ENCODE measurements at places on chromosomes 1 and 21.

DNA sequence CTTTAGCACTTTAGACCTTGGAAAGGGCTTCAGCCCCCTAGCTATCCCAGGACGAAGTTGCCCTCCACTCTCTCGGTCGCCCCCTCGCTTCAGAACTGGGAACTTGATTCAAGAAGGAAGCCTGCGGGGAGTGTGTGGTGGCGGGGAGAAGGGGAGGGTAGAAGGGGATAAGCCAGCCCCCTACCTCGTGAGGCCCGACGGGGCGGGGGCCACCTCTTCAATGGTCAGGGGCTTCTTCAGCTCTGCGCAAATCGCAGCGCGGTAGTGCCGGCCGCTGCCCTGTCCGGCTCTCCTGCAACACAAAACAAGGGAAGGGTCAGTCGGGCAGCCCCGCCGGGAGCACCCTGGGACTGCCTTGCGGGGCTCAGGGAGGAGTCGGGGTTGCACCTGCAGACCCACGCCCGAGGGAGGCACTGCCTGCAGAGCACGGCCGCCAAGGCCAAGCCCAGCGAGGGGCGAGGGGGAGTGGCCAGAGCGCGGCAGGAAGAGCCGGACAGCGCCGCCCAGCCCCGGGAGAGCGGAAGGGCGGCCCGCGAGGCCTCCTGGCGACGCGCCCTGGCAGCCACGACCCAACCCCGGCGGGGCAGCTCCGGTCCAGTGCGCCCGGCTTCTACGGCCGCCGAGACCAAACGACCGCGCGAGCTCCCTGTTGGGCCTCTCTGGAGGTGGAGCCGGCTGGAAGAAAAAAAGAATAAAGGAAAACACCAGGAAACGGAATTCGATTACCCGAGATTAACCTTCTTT, 56.2 kb upstream of the RASAL2 start:
- peak; percentile 62 for DNase-seq

DNA sequence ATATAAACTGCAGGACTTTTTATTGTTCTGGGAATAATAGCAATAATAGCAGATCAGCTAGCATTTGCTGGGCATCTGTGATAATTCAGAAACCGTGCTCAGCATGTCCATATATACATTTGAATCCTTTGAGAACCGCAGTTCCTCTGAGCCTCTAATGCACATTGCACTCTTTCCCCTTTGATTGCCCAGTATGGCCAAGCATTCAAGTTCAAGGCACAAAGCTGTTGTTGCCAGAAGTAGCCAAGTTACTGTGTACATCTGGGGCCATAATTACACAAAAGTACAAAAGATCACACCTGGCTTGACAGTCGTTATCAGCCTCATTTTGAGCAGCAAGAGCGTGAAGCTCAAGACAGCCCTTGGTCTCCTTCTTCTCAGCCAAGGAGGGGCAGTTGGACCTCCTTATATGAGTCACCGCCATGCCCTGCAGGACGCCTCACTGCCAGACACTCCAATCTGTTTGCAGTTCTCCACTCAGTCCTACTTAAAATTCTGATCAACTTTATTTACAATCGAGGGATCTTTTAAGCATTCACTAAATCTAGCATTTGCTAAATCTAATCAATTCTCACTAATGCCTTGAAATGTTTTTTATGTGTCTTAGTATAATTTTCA, 216.0 kb downstream of the SLC35F3 start:
- no peak for DNase-seq

DNA sequence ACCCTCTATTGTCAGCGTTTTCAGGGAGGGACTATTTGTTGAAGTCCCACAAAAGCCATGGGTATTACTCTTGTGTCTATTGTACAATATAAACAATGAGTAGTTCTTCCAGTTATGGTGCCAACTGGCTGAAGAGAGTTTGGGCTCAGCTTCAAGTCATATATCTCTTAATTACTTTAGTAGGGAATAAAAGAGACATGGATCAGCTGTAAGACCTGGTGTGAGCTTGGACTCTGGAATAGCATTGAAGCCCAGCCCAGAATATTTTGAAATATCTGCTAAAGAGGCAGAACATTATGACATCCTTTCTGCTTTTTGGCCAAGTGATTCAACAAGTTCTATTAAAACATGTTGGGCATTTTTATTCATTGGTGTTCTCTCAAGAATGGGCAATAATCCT, 224.9 kb downstream of the BACH1 start:
- no peak for DNase-seq

DNA sequence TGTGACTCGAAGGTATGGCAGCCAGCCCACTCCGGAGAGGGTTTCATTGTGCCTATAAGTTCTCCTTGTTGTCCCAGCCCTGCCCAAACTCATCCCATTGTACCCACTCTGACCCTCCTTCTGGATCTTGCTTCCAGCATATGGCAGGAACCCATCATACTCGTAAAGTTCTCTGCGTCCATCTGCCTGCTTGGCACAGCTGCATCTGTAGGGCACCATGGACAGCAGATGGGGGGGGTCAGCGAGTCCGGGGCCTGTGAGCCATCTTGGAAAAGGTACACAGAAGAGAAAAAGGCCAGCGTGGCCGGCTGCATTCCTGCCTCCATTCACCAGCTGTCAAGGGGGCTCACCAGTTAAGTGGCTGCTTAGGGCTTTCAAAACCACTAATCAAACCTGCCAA, 94.9 kb upstream of the IGSF21 start:
- DNase-seq = no peak

DNA sequence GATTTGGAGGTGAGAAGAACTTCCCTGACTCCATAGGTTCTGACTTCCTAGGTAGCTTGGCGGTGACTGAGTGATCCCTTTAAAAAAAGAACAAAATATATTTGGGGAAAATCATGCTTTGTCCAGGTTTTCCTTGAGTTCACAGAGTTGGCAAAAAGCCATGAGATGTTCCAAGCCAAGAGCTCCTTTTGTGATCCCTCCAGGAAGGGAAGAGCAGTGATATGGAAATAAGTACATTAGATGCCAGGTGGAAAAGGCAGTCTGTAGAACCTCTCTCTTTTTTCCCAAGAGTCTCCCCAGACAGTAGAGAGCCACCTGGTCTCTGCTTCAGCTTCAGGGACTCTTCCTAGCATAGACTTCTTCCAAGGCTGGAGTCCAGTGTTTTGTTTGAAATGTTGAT, 10.2 kb downstream of the TLCD4 start:
- DNase-seq = no peak

DNA sequence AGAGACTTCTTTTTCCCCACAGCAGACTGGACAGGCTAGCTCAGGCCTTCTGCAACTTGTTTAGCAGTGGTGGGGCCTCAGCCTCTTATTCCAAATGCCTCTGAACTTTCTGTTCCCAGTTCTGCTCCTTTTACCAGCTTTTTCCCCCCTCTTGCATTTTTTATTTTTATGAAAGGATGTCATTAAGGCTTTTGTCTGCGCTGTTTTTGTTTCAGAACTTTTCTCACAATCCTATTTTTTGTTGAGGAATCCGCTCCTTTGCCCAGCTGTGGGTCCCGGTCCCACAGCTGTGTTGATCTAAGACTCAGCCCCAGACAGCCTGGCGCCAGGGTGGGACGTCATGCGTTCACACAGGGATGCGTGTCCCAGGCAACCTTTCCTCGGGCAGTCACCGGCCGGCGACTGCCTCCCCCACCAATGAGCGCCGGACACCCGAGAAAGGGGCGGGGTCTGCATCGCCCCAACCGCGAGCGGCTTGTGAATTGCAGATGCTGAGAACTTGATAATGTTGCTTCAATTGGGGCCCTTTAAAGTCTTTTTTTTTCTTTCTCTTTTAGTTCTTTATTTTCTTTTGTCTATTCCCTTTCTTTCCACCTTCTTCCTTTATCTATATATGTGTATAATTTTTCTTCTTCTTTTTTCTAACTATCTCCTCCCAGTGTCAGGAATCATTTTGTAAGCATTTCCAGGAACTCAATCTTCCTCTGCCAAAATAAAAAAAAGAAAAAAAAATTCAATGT, 3.0 kb upstream of the ID3 start:
- DNase-seq = peak; percentile 46

DNA sequence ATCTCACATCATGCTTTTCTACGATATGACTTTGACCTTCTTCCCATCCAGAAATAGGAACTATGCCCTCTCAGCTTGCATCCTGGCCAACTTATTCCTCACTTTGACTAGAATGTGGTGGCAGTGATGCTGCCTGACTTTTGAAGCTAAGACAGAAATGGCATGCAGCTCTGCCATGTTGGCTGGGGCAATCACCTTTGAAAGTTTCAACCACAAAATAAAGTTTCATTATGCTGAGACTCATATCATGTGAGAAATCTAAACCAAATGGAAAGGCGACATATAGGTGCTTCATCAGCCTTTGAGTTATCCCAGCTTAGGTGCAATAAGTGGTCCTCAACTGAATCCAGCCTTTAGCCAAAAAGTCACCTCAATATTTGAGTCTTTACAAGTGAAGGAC, 370.0 kb upstream of the CHRM3 start:
- DNase-seq = no peak

DNA sequence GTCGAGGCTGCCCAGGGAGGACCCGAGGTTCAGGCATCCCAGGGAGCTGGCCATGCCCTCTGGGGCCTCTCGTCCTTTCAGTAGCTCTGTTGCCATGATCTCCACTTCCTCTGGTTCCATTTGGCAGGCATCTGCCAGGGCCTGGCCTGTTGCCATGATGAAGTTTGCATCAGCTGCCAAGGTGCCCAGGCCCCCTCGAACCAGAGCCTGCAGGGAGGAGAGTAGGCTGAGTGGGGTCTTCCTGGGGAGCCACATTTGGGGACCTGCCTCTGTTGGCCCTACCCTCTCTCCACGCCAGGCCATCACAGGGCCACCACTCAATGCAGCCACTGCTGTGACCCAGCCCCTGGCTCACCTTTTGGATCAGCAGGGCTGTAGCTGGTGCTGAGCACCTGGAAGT, 16.4 kb upstream of the KIF21B start:
- DNase-seq = no peak

GRCh38 chr1:56550138-56550858, 29.1 kb downstream of the PLPP3 start:
- DNase-seq = no peak

DNA sequence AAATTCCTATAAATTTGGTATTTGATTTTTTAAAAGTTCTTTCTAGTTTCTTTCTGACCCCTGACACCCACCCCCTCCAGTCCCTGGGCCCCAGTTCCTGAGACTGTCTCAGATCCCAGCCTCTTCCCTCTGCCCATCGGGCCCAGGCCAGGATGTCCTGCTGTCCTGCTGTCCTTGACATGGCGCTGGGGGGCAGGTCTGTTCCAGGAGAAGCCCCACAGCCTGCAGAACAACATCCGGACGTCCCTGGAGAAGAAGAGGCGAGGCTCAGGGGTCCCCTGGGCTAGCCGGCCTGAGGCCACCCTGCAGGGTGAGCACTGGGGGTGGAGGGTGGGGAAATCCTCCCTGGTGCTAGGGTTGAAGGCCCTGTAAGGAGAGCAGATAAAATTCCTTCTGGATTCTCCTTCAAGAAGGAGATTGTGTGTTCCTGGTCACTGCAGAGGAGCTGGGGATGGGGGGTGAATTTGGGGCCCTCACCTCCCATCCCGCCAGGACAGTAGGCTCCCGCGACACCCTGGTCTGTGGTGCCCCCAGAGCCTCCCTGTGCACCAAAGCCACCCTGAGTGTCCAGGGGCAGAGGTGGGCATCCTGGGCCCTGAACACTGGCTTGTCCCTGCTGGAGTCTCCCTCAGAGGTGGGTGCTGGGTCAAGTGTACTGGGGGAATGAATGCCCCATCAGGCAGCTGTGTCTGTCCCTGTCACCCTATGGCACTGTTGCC, 45.0 kb downstream of the DISP3 start:
- DNase-seq = no peak

DNA sequence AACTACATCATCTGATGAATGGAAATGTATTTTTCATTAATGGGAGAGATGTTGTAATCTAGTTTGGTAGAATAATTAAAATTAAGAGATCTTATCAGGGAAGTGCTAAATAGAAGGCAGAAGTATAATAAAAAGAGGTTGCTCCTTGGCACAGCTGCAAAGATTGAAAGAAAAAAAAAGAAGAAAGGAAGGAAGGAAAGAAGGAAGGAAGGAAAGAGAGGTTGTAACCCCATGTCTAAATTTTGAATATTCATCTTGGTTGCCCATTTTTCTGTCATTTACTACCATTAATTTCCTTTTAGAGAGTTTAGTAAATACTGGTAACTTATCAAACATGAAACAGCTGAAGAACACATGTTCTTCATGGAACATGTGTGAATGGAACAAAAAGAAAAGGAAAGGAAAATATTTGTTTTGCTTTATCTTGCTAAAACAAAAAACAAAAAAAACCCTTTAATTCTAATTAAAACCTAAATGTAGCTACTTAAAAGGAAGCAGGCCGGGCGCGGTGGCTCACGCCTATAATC, 10.5 kb upstream of the MDM4 start:
- DNase-seq = peak; percentile 17

GRCh38 chr1:157626099-157626498, 28.2 kb upstream of the FCRL4 start:
- peak; percentile 43 for DNase-seq

GRCh38 chr21:33069994-33070743, at the start of gene OLIG1:
Gene OLIG1 (plus strand): TSS chr21:33070141. CDS start chr21:33070247, 106 bp downstream.
- DNase-seq = peak; percentile 95

GRCh38 chr1:83318366-83318765, 680.6 kb downstream of the TTLL7 start:
- no peak for DNase-seq

GRCh38 chr1:211538287-211538686, 40.7 kb downstream of the SLC30A1 start:
- DNase-seq = no peak
